ENCODE measurements at places on chromosomes 3 and 15. TPM values are rescaled to one million over a fixed set of nuclear protein-coding genes. Genes with fewer than 3 reads are reported as not detected.

DNA sequence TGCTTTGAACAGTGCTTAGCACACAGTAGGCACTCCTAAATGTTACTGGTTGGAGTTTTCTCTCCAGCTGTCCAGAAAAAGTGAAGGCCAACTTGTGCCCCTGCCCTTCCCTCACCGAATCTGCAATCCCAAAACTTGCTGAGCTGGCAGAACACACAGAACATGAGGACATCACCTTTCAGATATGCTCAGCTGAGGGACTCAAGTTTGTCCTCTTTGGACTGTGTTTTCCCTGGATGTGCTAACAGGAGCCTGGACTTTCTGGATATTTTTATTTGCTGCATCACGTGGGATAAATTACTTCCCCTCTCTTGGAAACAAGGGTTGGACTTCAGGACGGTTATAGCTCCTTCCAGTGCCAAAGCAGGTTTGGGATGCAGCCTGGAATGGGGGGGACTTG, 59.5 kb upstream of the SMAD6 start:
- DNase-seq: no peak

DNA sequence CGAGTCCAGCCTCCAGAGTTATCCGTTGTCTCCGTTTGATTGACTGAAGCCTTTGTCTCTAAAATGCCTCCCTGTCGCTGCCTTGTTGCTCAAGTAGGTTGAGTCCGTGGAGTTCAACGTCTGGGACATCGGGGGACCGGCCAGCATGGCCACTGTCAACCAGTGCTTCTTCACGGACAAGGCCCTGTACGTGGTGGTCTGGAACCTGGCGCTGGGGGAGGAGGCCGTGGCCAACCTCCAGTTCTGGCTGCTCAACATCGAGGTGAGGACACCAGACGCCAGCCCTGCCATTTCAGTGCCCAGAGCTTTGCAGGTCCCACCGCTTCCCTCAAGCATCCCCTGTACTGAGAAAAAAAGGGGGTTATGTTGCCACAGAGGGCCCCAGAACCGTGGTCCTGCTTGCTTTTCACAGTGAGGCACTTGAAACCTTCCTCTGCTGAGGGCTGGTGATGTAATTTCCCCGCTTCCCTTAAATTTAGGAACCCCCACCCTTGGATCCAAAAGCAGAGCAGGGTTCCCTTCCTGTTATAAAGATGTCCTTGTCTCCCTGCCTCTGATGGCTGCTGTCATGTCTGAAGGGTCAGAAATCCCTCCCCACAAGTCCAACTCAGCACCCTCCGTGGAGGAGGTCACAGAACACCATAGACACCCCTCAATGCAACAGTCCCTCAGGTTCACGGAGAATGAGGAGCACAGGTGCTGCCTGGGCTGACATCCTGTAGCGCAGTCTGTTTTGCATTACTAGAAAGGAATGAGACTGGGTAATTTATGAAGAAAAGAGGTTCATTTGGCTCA, 105.7 kb downstream of the LRRK1 start:
- DNase-seq: no peak

GRCh38 chr15:58738046-58738707, 11.3 kb downstream of the ADAM10 start:
- no peak for DNase-seq

- DNase-seq: no peak
These were observed 233.3 kb upstream of the NR2E3 start for GRCh38 chr15:71577071-71577470.

DNA sequence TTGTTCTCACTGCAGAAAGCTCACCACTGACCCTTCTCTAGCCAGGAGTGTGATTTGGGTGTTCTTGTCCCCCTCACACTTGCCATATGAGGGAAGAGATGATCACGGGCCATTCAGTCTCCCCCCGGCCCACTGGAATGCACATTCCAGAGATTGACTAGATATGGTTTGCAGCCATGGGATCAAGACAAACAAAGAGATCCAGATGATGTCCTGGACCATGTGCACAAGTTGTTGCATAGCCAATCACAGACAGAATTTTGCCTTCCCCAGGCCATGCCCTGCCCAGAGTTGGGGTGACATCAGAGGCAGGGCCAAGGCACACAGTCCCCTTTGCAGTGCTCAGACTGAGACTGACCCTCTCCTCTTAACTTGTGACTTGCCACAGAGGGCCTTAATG, 14.8 kb downstream of the MUC13 start:
- no peak for DNase-seq

GRCh38 chr3:108241721-108242120, 19.5 kb upstream of the IFT57 start:
- DNase-seq: no peak

- no peak for DNase-seq
These were observed 35.3 kb downstream of the EFHB start for GRCh38 chr3:19898721-19899120.

DNA sequence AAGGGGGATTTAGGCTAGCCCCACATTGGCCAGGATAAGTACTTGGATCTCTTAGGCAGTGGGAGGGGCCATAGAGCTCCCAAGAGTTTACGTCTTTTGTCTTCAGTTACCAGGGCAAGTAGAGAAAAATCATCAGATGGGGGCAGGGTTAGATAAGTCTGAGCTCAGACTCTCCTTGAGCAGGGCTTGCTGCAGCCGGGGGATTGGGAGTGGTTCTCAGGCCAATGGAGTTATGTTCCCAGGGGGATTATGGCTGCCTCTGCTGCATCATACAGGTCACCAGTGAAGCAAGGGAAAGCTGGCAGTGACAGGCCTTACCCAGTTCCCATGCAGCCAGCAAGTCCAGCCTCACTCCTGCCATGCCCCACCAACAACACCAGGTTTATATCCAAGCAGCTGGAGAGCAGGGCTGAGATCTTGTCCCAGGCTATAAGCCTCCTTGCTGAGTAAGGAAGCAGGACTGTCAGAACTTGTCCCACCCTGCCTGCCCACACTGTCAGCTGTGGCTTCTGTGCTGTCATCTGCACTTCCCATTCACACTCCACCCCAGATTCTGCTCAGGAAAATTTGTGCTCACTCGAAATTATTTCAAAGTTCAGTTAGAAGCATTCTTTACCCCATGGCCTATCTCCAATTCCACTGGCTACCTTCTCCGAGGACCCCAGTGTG, 215.3 kb downstream of the FAM43A start:
- DNase-seq: no peak

DNA sequence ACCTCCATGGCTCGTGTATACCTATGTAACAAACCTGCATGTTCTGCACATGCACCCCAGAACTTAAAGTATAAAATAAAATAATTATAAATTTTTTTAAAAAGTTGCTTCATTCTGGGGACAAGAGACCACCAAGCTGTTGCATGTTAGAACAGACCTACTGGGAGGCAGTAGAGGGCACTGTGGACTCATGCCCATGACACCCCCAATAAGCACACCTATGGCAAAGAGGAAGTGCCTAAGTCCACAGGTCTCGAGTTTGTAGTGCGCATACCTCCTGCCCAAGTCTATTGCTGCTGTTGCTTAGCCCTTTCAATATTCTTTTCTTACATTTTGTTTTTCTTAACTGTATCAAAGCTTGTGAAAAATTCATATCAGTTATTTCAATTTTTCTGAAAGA, 267.9 kb upstream of the THBS1 start:
- DNase-seq: no peak

The SLC22A14 gene
- total RNA-seq: not detected

GRCh38 chr3:130677343-130677742, 69.3 kb downstream of the PIK3R4 start:
- DNase-seq: no peak

DNA sequence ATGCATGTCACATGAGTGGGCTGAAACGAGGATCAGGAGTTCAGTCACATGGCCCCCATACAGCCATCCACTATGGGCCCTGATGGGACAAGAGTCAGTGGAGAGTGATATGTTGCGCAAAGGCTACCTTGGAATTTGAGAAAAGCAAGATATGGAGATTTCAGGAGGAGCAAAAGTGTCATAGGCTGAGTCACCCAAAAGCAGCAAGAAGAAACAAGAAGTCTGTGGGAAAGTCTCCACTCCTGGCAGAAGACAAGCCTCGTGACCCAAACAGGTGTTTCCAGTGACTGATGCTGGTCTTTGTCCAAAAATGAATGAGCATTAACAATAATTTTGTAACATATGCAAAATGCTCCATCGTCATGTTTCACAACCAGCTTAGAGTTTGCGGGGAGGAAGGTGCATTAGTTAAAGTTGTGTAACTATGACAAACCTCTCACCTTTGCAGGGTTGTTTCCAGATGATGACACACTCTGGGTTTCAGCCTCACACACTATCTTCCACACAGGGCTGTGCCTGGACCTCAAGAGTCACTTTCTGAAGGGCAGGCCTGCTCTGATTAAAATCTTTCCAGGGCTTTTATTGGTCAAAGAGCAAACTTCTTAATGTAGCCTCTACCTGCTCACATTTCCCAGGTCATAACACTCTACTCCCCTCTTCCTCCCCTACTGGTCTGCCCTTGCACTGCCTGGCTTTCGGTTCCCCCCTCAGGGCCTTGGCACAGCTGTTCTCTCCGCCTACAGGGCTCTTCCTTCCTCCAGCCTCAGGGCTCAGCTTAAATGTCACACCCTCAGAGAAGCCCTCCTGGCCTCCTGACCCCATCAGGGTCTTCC, 3.9 kb upstream of the DNASE1L3 start:
- DNase-seq: no peak

DNA sequence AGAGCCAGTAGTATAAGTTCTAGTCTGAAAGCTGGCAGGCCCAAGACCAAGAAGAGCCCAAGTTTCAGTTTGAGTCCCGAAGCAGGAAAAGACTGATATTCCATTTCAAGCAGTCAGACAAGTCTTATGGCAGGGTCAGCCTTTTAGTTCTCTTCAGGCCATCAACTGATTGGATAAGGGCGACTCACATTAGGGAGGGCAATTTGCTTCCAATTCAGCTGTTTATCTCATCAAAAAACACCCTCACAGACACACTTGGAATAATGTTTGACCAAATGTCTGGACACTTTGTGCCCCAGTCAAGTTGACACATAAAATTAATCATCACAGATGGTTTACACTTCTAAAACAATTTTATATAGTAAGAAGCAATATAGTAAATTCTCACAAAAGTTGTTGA, 69.7 kb downstream of the UBE2E2 start:
- no peak for DNase-seq

- peak; percentile 56 for DNase-seq
These were observed 32.8 kb downstream of the MYH15 start for GRCh38 chr3:108477511-108478147.

GRCh38 chr15:36026627-36027283, 480.8 kb upstream of the DPH6 start:
- DNase-seq: no peak

- DNase-seq: no peak
These were observed 3.8 kb downstream of the SERPINI1 start for GRCh38 chr3:167739190-167739810.

The IGSF11 gene
- not detected for total RNA-seq

GRCh38 chr3:108404368-108404767, 106.0 kb downstream of the MYH15 start:
- DNase-seq: no peak

- DNase-seq: no peak
These were observed 135.6 kb downstream of the SOX2 start for GRCh38 chr3:181847276-181847675.
